ENCODE measurements at places on chromosomes 6 and 20.

DNA sequence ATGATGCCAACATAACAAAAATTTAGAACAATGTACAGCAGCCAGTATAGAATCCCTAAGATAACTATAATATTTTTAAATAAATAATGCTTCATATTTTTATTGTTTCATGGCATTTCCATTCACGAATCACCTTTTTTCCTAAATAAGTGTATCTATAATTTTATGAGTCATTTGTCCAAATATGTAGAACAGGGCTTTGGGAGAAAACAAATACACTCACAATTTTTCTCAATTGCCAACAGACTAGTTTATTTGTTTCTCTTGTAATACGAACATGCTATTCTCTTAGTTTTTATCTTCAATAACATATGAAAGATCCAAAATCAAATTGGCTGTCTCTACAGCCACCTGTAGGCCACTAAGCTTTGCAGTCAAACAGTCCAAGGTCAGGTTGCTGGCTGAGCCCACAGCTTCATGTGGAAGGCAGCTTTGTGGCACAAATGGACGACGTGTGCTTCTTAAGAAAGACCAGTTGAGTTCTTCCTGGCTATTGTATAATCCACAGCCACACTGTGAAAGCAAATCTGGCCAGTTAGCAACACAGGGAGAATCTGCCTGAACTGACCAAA is 29.0 kb downstream of the MKKS start:
- DNase-seq, result no peak

DNA sequence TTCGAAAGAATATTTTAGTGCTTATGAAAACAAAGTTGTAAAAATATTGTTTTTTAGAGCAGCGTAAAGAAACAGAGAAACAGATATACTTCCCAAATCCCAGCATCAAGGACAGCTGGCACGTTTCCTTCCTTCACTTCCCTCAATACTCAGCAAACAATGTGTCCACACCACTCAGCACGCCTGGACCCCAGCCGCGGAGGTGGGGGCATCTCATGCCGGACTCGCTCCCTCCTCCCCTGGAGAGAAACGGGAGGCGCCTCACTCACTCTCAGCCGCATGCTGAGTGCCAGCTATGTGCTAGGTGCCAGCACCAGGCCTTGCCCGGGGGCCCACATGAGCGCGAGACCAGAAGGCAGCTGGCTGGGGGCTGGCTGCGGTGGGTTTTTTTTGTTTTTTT is 34.7 kb downstream of the SLC2A4RG start:
- DNase-seq, result no peak

GRCh38 chr6:143164565-143165105 is 103.9 kb downstream of the AIG1 start:
- DNase-seq, result peak; percentile 9

DNA sequence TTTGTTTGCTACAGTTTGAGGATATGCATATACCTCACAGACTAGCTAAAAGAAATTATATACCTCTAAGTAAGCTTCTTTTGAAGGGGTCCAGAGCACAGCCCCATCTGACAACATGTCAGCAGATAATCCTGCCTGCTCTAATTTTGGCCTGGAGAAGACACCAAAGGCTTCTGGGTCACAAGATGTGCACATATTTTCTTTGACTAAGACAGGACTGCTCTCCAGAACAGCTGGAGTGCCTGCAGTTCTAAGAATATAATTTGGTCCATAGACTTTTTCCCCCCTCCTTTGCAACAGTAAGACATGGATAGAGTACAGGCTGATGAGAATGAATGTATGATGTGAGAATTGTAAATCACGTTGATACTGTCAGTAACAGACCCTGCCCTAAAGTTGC is 107.9 kb upstream of the KCNK16 start:
- DNase-seq, result no peak

DNA sequence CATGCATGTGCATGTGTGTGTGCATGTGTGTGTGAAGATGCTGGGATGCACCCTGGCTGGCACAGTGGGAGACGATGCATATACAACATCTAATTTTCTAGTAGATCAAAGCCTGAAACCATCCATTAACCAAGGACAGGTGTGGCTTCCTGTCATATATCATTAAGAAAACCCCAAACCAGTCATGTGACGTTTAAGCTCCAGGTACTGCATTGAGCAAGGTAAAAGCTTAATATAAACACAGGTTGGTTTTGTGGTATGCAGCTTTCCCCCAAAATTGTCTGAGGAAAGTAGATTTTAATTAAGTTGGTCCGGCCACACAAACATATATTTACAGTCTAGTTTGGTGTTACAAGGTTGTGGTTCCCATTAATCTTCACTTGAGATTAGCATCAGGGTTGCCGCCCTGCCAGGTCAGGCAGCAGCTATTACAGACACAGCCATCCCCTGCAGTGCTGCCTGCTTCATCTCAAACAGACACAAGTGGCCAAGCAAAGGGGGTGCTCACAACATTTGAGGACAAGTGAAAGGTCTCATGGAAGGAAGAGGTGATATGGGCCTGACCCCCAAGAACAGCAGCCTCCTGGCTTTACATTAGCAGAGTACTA is 48.6 kb upstream of the NAA20 start:
- peak; percentile 10 for DNase-seq

- DNase-seq, result no peak
Measured at GRCh38 chr6:158819977-158820622, 932 bp upstream of the EZR start.

GRCh38 chr6:166307082-166308032 is 835 bp downstream of the PRR18 start:
- DNase-seq, result no peak

- DNase-seq, result peak; percentile 43
Measured at GRCh38 chr6:10951675-10952282, 64.9 kb downstream of the SYCP2L start.

DNA sequence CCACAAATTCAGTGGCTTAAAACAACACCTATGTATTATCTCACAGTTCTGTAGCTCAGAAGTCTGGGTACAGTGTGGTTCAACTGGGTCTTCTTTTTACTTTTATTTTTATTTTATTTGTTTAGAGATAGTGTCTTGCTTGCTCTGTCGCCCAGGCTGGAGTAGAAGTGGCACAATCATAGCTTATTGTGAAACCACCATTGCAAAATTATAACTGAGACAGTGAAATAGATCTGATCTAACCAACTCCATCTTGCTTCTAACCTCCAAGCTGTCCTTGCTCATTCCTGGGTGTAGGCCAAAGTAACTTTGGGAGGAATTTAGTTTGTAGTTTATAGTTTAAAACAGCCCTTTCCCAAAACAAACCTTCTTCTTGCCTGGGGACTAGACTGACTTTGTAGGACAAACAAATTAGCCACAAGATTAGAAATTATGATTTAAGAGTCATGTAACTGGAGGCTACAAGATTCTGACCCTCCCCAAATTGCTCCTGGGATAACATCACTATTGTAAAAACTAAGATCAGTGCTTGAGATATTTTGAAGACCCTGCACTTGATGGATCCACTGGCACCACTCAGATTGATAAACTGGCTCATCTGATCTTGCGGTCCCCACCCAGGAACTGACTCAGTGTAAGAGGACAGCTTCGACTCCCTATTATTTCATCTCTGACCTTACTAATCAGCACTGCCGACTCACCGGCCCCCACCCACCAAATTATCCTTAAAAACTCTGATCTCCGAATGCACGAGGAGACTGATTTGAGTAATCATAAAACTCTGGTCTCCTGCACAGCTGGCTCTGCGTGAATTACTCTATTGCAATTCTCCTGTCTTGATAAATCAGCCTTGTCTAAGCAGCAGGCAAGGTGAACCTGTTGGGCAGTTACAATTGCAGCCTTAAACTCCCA is 193.4 kb upstream of the CDYL start:
- no peak for DNase-seq

GRCh38 chr6:20875369-20875963 is 341.2 kb downstream of the CDKAL1 start:
- no peak for DNase-seq

DNA sequence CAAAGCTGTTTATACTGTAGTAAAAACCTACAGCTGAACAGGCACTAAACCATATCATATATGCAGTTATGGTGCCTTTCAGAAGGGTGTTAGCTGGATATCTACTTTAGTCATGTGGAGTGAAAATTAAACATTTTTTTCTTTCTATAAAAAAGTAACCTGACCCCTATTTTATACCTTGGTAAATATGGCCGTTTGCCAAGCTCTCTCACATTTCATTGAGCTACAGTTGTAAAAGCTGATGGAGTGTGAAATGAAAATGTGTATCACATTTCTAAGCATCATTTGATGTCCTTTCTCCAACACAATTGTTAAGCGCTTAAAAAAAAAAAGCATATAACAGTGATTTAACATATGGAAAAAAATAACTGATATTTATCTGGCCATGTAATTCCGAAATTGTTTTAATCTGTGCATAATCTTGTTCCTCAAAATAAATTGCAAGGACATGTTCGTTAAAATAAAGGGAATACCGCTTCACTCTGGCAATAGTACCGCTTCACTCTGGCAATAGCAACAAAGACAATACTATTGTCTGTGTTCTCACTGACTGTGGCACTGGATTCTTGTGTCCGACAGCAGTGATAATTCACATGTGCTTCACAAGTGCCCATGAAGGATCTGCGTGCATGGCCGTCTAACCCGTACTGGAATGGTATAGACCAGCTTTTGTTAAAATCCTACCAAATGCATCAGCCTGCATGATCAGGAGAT is 391.8 kb upstream of the SOX4 start:
- no peak for DNase-seq

DNA sequence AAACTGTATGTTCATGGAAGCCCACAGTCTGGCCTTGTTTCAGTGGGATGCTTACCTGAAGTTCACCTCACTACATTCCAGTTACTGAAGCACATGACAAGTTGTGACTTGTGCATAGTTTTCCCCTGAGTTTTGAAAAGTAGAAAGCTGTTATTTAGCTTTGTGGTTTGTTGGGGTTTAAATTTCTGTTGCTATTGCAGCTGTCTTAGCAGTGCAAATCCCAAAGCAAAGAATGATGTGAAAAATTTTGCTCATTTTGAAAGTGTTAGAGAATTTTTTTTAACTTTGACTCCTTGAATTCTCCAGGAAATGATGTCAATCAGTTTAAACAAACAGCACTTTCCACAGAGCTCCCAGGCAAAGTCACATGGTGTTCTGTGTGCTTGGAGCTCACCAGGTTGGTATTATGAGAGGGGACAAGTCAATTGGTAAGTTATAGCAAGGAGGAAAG is 268.4 kb downstream of the ADGRG6 start:
- no peak for DNase-seq

GRCh38 chr20:1568163-1568490 is 10.6 kb upstream of the SIRPD start:
- DNase-seq, result no peak

DNA sequence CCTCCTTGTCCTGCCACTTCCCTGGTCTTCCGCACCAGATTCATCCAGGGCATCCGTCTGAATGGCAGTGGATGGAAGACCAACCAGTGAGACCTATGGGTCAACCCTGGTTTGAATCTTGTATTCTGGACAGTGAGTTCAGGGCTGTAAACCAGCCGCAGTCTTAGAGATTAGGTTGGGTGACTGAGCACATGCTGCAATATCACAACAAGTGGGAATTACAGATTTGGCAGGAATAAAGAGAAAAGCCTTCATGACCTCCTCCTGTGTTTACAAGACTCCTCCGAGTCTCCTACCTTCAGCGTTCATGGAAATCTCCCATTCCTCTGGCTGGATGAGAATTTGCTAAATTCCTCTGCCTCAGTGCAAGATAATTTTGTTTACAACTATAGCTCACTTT is 9.9 kb downstream of the ECI2 start:
- no peak for DNase-seq

DNA sequence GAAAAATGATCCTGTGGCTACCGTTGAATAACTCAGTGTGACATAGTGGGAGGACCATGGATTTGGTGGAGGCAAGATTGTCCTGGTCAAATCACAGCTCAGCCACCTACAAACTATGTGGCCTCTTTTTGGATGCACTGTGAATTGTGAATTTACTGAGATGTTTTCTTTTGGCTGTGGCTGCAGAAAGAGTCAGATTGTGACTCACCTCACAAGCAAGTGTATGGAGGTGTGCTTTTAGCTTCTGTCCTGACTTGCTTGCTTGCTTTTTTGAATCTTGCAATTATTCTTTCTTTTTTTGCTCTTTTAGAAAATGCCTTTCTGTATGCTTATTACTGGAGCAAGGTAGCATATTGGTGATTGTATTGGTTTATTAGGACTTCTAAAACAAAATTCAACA is 122.9 kb upstream of the FOXO3 start:
- DNase-seq, result no peak

DNA sequence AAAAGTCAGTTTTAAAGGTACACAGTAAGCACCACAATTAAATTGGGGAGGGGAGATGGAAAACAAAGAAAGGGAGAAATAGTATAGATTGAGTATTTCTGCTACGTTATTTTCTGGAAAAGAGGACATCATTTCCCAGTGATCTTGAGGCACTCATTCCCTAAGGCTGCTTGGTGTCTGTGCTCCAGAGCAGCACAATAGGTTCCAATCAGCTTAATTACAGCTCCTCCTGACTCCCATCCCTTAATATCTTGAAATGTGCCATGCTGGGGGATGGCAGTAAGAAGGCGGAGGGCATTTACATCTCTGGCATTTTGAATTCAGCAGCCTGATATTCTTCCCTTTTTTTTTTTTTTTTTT is 39.5 kb upstream of the BEND3 start:
- no peak for DNase-seq

- no peak for DNase-seq
Measured at GRCh38 chr6:100103194-100103593, 109.2 kb upstream of the MCHR2 start.

DNA sequence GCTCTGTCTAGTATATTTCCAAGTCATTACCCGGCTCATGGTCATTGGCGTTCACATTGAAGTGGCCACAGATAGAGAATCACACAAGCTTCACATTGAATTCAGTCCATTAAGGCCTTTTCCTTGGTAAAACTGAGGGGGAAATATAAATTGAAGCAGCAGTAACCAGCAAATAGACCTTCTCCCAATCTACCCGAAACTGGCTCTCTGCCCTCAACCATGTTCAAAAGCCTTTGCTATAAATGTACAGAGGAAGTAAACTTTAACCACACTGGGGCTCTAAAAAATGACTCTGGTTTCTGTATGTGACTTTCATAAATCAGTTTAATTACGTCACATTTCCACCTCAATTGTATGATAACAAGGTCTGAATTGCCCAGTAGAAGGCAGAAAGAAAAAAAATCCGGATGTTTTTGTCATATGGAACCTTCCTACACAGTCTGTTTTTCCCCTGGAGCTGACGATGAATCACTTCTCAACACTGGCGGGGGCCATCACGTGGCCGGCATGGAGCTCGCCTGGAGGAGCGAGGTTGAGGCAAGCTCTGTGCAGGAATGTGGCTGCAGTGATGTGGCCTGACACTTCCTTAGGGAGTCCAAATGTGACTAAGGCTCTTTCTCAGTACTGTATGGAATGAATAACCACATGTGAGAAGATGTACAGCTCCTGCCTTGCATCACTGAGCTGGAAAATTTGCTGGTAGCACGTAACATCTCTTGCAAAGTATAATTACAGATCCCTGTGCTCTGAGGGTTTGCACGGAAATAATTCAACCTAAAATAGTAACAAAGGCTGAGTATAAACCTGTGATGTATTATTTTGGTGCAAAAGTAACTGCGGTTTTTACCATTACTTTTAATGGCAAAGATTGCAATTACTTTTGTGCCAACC is 58.6 kb upstream of the SNX9 start:
- DNase-seq, result peak; percentile 84

All from Jurkat, Clone E6-1 (cell line).